ENCODE measurements at places on chromosomes 1 and 21.
A peak's percentile ranks its signal among the peaks of the same experiment; 100 is the strongest.

GRCh38 chr1:150696162-150696561 lies 792 bp downstream of the GOLPH3L start:
- no peak for DNase-seq

- no peak for DNase-seq
These were observed 352.1 kb downstream of the MATN1 start for GRCh38 chr1:30371179-30371788.

- DNase-seq: no peak
These were observed 218.6 kb downstream of the SLC44A5 start for GRCh38 chr1:75392278-75392677.

GRCh38 chr1:200909071-200909470 lies 14.4 kb downstream of the INAVA start:
- no peak for DNase-seq

DNA sequence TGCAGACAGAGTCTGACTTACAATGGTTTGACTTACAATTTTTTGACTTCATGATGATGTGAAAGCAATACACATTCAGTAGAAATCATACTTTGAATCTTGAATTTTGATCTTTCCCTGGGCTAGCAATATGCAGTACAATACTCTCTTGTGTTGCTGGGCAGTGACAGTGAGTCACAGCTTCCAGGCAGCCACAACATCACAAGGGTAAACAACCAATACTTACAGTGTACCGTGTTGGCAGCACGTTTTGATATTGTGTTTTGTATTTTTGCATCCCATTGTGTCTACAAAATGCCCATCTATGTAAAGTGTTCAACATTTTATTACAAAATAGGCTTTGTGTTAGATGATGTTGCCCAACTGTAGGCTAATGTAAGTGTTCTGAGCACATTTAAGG lies 150.9 kb downstream of the NTMT2 start:
- DNase-seq: no peak

DNA sequence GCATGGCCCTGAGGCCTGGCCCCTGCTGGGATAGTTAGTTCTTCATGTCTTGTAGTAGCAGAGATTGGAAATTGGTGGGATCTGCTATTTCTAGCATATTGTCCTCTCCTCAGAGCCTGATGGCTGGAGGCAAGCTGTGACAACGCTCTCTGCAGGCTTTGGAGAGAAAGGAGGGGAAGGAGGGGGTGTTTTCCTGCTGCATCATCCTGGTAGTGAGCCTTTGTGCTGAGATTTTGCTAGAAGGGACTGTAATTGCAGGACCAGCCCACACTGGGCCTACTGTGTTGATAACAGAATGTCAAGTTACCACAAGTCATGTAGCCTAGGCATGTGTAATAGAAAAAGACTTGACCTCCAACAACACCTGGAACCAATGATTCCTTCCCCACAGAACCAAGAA lies 351.0 kb downstream of the SIPA1L2 start:
- DNase-seq: no peak

DNA sequence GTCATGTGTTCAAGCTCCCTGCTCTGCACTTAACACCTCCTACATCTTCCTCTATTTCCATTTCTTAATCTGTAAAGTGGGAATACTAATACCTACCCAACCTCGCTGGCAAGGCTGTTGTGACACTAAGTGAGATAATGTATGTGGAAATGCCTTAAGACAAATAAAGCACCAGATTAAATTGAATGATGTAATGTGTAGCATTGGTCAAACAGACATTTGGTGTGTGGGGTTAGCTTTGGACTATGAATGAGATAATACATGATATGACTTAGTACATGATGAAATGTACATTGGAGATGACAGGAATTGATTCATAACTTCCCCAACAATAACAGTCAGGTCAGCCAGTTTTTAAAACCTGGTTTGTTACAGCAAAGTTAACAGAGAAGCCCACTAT lies 5.2 kb downstream of the AMPD1 start:
- no peak for DNase-seq

- peak; percentile 57 for DNase-seq
These were observed 30.0 kb upstream of the ACP6 start for GRCh38 chr1:147700042-147701006.

- DNase-seq: no peak
These were observed 265.5 kb downstream of the PTPRC start for GRCh38 chr1:198904321-198904720.

DNA sequence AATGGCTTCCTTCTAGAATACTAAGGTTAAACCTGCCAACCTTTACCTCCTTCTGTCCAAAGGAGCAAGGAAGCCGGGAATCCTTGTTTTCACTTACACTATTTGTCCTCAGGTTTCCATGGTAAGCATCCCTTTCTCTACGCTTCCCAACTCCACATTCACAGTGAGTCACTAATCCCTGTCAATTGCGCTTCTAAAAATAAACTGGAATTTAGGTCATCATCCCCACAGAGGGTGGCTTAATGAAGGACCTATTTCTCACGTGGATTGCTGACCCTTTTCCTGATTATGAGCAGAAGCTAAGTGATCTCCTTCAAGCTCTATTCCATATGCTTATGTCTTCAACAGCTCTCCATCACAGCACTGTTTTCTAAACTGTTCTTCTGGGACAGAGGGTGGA lies 39.9 kb upstream of the ABCA4 start:
- no peak for DNase-seq

DNA sequence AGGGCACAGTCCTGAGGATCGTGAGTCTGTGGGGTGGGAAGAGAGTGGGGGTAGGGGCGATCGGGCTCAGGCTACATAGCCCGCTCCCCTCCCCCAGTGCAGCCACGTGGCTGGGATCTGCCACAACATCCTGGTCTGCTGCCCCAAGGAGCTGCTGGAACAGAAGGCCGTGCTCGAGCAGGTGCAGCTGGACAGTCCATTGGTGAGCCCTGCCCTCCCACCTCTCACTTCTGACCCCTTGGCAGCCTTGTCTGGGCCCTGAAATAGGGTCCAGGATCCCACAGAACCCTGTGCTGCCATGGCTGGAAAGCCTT lies 5.0 kb downstream of the CNKSR1 start:
- no peak for DNase-seq

GRCh38 chr1:60983701-60984061 lies 98.7 kb upstream of the NFIA start:
- no peak for DNase-seq

DNA sequence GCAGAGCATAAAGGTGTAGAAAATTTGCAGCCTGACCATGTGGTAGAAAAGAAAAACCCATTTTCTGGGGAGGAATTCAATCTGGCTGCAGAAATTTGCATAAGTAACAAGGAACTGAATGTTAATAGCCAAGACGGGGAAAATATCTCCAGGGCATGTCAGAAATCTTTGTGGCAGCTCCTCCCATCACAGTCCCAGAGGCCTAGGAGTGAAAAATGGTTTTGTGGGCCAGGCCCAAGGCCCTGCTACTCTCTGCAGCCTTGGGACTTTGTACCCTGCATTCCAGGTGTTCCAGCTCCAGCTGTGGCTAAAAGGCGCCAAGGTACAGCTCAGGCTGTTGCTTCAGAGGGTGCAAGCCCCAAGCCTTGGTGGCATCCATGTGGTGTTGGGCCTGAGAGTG lies 152.9 kb downstream of the PATJ start:
- no peak for DNase-seq

DNA sequence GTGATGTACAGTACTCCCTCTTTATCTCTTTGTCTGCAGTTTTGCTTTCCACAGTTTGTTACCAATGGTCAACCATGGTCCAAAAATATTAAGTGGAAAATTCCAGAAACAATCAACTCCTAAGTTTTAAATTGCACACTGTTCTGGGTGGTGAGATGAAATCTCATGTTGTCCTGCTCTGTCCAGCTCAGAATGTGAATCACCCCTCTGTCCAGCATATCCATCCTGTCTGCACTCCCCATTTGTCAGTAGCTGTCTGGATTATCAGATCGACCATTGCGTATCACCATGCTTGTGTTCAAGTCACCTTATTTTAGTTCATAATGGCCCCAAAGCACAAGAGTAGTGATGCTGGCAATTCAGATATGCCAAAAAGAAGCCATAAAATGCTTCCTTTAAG lies 118.2 kb upstream of the PDE4B start:
- DNase-seq: no peak

GRCh38 chr1:87495147-87495546 lies 166.5 kb downstream of the LMO4 start:
- no peak for DNase-seq

DNA sequence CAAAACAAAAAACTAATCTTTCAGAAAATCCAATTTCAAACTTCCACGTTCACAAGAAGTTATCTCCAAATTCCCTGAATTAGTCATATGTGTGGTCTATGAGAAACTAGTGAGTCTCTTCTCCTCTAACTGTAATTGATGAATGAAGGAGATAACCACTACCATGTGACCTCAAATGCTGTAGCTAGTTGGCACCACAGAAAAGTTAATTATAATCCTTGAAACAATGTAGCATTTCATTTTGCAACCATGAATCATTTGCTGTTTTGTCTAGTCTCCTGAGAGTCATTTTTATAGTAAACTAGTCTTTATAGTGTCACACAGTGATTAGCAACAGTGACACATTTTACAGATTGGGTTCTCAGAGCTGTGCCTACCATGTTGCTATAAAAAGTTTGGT lies 287.5 kb downstream of the LRRIQ3 start:
- DNase-seq: no peak

GRCh38 chr1:80384083-80384830 lies 1377.7 kb upstream of the ADGRL4 start:
- no peak for DNase-seq

GRCh38 chr1:17833661-17834501 lies 78.7 kb downstream of the ACTL8 start:
- peak; percentile 35 for DNase-seq
